Right ventricle myocardium superior (tissue), 1 donor: ENCODE measurements at places on chromosomes 4 and X. TPM values are rescaled to one million over a fixed set of nuclear protein-coding genes. Genes with fewer than 3 reads are reported as not detected.

GRCh38 chrX:103464072-103464773 is 55.1 kb downstream of the RAB40A start:
- no peak for DNase-seq

- no peak for DNase-seq
Measured at GRCh38 chr4:38129460-38130227, 169.4 kb downstream of the PTTG2 start.

DNA sequence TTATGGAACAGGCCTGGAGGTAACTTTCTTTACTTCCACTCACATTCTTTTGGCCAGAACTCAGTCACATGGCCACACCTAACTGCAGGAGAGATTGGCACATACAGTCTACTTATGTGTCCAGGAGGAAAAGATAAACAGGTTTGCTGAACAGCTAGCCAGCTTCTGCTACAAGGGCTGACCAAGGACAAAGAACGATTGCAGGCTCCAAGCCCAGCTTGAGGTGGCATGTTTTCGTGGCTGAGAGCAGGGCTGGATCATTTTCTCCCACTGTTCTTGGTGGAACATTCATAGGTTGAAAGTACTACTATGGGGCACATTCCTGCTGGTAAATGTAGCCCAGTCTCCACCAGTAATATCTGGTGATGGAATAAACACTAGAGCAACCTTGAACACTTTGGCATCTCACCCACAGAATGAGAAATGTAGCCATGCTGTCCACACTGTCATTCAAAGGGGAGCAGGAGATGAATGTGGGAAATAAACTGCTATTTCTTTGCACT is 28.2 kb downstream of the NHS start:
- DNase-seq = no peak

DNA sequence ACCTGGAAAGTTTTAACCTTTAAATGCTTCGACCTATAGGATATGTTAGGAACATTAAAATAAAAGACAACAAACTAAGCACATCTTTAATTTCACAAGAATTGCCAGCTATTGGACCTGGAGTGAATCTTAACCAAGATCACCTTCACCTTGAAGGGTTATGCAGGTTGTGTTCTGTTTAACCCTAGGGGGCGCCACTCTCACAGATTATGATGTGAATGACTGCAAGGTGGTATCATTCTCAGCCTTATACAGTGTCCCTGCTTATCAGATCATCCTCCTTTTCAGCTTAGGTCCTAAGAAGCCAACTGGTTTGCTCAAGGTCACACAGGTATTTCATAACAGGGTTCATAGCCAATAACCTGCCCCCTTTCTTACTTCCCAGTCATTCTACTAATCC is 23.5 kb downstream of the INTS6L start:
- no peak for DNase-seq

DNA sequence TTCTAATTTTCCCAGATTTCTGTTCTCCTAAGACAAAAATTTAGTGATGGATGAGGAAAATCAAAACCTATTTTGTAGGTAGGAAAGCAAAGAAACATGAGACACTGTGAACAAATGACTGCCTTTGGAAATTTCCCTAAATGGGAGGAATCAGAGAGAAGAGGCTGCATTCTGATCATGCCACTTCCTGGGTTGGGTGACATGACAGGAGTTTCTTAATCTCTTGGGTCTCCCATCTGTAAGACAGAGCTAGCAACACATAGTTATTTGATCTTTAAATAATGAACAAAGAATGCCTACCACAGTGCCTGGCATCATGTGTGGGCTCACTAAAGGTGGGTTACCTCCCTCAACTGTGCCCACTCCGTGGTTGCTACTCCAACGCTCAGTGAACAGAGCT is 57.1 kb downstream of the CCDC149 start:
- no peak for DNase-seq

DNA sequence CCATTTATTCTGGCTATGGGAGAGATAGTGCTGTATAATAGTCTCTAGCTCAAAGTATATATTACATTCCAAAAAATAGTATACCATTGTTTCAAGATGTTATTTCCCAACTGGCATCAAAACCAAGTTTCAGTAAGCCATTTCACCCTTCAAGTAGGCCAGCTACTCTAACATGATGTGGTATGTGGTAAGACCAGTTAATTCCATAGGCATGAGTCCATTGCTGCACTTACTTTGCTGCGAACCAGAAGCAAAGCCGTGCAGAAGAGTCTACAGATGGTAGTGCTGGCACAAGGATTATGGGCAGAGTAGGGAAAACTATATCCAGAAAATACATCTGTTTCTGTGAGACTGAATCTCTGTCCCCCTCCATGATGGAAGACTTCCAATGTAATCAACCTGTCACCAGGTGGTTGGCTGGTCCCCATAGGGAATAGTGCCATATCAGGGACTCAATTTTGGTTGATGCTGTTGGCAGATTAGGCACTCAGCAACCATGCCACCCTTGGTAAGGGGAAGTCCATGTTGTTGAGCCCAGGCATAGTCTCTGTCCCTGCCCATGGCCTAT is 49.8 kb upstream of the HSD17B10 start:
- no peak for DNase-seq

DNA sequence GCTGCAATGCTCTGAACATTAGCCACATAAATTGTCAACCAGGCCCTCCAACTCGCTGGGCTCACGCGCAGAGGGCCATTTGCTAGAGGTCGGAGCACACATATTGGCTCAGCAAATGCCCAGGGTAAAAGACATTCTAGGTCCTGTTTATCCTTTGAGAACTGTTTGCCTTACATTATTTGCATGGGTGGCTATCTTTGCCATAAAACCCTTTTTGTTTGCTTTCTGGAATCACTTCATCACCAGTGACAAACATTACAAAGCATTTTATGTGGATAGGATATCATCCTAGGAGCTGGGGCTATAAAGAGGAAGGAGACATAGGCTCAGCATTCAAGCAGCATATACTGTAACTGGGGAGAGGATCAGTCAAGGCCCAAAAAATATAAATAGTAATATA is 149.2 kb upstream of the RAI2 start:
- no peak for DNase-seq

- DNase-seq = peak; percentile 39
Measured at GRCh38 chr4:3436798-3437581, 4.8 kb upstream of the HGFAC start.

DNA sequence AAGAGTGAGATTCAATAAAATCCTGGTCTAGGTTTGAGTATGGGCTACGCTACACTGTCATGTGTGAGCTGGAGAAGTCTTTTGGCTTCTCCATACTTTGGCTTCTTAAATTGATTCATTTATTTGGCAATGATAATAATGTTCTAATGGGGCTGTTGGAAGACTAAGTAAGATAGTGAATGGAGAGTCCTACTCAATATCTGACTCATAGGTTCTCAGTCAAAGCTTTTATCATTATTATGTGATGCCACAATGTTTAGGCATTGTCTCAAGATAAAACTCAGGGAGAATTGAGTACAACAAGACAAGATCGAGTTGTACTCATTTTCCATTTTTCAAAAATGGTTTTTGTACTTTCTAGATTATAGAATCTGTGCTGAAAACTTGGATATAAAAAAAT is 92.5 kb upstream of the VEGFC start:
- no peak for DNase-seq

DNA sequence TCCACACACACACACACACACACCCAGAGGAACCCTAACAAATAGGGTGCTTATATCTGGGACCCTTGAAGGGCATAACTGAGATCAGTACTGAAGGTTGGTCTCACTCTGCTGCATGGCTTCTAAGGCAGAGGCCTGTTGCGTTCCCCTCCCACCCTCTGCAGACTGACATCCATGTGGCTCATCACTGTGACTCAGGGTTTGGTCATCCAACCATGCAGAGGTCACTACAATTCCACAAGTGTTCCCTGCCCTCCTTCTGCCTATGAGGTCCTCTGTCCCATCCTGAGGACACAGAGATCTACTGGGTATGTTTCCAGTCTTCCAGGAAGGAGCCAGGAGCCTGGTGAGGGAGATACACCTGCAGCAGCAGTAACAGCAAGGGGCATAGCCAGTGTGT is 55.8 kb downstream of the XAGE2 start:
- DNase-seq = no peak

DNA sequence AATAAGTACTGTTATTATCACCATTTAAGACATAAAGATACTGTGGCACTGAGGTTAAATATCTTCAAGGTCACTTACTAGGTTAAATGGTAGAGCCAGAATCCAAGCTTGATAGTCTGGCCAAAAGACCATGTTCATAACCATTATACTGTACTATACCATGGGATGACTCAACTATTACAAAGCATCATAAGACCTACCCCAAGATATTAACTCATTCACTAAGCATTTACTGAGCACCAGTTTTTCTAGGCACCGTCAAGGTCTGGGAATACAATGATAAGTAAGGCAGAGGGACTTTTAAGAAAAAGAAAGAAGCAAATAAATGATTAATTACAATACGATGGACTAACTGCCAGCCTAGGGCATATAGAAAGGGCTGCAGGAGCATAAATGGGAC is 95.5 kb upstream of the KCTD8 start:
- DNase-seq = no peak

DNA sequence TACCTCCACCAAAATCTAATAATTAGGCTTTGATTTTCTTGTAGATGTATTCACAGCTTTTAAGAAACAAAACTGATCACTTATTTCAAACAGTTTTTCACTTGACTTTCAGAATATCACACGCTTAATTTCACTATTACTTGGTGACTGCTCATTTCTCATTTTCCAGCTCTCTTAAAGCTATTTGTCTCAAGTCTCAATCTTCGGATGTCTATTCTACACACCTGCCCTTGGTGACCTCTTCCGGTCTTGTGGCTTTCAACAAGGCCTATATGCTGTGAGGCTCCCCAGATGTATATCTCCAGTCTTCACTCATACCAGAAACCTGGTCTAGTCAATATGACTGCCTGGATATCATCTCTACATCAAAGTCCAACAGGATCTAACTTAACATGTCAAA is 34.9 kb upstream of the ANXA10 start:
- DNase-seq = no peak

The CSN1S1 gene
- not detected for total RNA-seq

The SPANXB1 gene
- total RNA-seq = not detected

The NPY5R gene
- not detected for total RNA-seq

The ADH7 gene
- total RNA-seq = not detected

The ENAM gene
- total RNA-seq = 3.8 TPM

The SRPX2 gene
- 8.6 TPM for total RNA-seq

The TMSB15C gene
- total RNA-seq = 0.48 TPM

The RNF175 gene
- 0.38 TPM for total RNA-seq

The FSTL5 gene
- not detected for total RNA-seq
